ENCODE measurements at places on chromosomes 7 and 10.

DNA sequence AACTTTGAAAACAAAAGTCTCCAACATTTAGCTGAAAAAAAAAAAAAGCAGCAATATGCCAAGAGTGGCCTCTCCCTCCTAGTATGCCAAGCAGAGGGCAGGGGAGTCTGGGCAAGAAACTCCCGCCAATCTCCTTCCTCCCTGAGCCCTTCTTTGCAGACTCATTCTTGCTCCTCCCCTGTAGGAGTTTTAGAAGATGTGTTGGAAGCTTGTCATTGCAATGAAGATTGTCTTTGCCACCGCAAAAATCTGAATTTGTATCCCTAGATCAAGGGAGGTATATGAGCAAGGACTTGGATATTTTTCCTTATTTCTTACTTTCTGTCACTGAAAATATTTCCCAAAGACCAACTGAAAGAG lies 2.6 kb upstream of the TNS3 start:
- DNase-seq, result no peak

- DNase-seq, result no peak
These were observed 343.7 kb upstream of the GALNT17 start for GRCh38 chr7:70788276-70788675.

DNA sequence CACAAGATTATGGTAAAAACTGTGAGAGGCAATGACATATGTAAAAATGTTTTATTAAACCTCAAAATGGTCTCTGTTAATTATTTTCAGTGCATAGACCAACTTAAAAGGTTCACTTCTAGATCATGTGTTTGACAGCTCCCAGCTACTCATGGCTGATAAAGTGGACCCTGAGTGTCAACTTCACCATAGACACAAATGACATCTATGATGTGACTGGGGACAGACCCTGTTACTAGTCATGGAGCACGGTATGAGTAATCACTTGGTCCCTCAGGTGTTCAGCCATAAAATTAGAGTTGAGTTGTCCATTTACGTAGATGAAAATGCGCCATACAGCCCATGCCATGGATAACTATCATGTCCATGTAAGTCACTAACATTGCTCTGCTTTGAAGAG lies 199.8 kb downstream of the ZNF365 start:
- DNase-seq, result no peak

DNA sequence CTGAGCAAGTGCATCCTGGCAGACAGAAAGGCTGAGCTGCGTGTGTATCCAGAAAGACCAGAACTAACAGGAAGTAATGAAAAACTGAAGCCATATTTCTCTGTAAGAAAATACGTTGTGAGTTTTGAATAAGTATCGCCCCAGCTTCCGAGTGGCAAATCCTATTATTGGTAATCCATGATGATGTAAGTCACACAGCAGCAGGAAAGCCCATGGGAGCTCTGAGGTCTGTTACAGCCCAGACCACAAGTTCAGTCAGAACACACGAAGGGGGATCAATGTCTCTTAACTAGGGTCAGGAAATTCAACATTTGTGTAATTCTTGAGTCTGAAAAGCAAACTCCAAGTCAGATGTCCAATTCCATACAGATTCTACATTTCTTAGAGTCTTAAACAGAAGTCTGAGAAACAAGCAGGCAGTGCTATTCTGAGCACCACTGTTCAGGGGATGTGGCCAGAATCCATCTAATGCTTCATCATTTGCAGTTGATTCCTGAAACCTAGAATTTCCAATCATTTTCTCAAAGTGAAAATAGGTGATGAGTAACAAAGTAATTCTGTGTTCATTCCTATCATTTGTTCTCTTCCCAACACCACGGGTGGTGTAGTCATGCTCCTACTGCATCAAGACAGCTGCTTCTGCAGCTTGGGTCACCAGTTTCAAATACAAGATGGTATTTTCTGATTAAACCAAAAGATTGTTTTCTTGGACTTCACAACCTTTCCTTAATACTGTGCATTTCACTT lies at the start of gene LRIT2:
Gene LRIT2 (minus strand): TSS at position 118 of the 747 bp plus-strand sequence. CDS start 24 bp downstream, at position 94.
- no peak for DNase-seq

DNA sequence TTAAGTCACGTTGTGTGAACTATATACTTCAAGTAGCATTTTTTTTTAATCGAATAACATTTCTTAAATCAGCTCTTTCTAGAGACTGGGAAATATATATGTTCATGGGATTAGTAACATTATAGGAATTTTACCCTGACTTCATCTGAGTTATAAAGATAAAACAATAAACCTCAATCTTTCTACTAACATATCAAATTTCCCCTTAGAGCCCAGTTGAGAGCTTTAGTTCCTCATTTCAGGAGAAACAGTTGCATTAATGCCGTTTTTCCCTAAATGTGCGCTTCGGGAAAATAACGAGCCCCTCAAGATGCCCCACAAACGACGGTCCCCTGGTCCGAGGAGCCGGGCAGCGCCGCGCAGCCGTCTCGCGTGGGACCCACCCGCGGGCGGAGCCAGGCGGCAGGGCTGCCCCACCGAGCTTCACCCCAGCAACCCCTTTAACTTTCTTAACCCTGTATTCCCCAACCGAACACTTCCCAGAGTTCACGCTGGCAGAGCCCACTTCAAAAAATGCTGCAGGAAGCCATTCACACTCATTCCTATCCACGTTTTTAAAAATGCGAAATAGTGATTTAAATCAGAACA lies 152.5 kb upstream of the YAE1 start:
- DNase-seq, result no peak

DNA sequence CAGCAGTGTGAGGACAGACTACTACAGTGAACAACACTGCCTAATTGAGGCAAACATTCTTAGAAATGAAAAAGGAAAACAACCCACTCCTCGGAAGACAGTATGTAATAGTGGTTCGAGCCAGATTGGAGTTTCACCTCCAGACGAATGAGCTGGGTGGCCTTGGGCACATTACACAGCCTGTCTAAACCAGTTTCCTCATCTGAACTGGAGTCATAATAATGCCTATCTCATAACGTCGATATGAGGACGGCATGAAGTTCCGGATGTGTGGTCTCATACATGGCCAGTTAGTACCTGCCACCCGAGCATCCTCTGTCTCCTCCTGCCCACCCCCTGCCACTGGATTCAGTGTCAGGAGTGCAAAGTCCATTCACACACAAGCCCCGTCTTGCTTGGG lies 15.8 kb upstream of the FRMPD2 start:
- DNase-seq, result no peak

GRCh38 chr7:27123477-27124053 lies 7.0 kb downstream of the HOXA4 start:
- DNase-seq, result no peak

GRCh38 chr10:73867126-73867807 lies 7.1 kb downstream of the CAMK2G start:
- DNase-seq, result no peak

All from stimulated activated CD4-positive, alpha-beta T cell treated with anti-CD3 and anti-CD28 coated beads, TNF-alpha, amount 100 ng/mL, for 1 hour (primary cell).